ENCODE measurements at places on chromosomes 2 and 18. TPM values are rescaled to one million over a fixed set of nuclear protein-coding genes. Genes with fewer than 3 reads are reported as not detected.

- no peak overlapping the region for H3K27ac ChIP-seq
- no peaks in the 10 kb centered on the region for H3K36me3 ChIP-seq
- no peaks in the 10 kb centered on the region for H3K4me1 ChIP-seq
- no peak overlapping the region for H3K4me3 ChIP-seq
- no peak for DNase-seq
- no peaks in the 10 kb centered on the region for H3K27me3 ChIP-seq
Measured at GRCh38 chr18:21183670-21184069, 58.4 kb upstream of the GREB1L start.

DNA sequence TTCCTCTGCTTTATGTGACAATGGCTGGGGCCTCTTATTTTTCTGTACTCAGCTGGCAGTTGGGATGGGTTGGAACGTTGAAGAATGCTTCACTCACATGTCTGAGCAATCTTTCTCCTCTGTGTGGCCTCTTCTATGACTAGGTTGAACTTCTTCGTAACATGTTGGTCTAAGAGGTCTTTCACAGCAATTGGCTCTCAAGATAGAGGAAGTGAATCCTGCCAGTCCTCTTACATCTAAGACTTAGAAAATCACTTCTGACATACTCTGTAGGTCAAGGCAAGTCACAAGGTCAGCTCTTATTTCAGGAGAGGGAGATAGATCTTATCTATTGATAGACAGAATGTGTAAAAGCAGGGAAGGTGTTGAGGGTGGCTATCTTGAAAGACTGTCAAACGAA is 174.1 kb downstream of the NYAP2 start:
- no peaks in the 10 kb centered on the region for H3K4me1 ChIP-seq
- H3K36me3 ChIP-seq: no peaks in the 10 kb centered on the region

DNA sequence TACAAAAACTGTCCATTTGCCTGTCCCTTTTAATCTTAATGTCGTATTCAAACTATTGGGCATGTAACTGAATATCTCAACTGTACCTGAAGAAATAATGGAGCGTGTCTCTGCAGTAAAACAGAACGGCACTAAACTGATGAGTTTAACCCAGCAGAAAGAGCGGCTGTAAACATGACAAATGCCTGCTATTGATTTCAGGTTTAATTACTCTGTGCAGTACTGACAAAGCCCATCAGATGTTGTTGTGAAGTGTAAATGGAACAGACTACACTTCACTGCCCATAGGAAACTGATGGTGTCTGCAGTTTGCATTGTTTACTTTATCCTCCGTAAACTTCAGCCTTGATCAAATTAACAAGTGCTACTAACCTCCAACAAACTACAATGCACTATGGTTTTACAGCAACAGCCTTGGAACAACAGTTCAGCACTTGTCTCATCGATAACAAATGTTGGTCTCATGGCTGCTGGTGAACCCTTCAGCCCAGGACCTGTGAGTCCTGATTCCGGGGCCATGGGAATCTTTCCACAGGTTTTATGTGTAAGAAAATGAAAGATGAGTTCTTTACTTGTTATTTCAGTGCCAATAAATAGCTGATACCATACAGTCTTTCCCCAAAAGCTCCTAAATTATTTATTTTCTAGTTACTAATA is 316.5 kb downstream of the CCDC178 start:
- H3K36me3 ChIP-seq: no peaks in the 10 kb centered on the region
- no peak for DNase-seq
- no peak overlapping the region for H3K4me3 ChIP-seq
- H3K27ac ChIP-seq: no peak overlapping the region

GRCh38 chr2:46832543-46832942 is 83.1 kb downstream of the MCFD2 start:
- no peak for DNase-seq
- H3K4me3 ChIP-seq: no peak overlapping the region
- H3K27me3 ChIP-seq: no peaks in the 10 kb centered on the region
- no peaks in the 10 kb centered on the region for H3K36me3 ChIP-seq

C1QL2 gene
- total RNA-seq: not detected

All from gastrocnemius medialis (tissue), 4 donors.